ENCODE measurements at places on chromosomes 12 and 14.

- DNase-seq: no peak
Observed at GRCh38 chr12:47772738-47773061, 338 bp upstream of the SLC48A1 start.

GRCh38 chr12:100566887-100567637, 6.4 kb upstream of the GAS2L3 start:
- peak; percentile 17 for DNase-seq

GRCh38 chr14:81122326-81122725, 98.4 kb downstream of the GTF2A1 start:
- DNase-seq: no peak

DNA sequence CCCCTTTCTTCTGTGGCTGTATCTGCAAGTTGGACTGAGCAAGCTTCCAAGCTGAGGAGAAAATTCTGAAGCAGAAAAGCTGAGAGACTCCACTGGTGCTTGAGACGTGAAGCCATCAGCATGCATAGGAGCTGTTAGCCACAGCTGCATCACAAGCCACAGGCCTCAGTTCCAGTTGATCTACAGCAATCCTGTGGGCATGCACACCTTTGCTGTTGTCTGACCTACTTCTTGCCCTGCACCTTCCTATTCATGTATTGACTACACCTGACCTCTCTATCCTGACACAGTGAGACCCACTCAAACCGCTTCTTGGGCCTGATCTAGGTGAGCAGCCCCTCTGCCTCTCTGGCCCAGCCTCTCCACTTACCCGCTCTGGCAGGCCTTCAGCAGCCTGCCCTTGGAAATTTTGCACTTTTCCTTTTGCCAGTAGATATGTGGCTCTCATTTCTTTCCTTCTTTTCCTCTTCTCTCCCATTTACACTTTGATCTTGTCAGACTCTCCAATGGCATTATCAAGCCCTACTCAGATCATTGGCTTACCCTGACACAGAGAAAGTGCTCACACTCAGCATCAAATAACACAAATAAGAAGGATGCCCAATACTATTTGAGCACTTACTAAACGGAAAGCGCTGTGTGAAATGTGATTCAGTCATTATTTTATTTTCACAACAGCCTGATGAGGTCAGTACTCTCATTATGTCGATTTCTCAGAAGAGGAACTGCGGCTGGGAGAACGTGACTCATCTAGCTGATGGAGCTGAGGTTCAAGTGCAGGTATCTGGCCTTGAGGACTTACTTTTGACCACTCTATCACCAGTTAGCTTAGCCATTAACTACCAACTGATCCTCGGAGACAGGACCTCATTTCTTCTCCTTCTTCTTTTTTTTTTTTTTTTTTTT, 21.9 kb upstream of the PTGR2 start:
- DNase-seq: no peak

Data from dorsolateral prefrontal cortex (tissue), 122 donors.